ENCODE measurements at places on chromosomes 16 and 17.

- DNase-seq: no peak
Measured at GRCh38 chr17:38544839-38545209, 60.9 kb downstream of the SRCIN1 start.

- no peak for DNase-seq
Measured at GRCh38 chr16:53643474-53643873, 60.2 kb downstream of the RPGRIP1L start.

DNA sequence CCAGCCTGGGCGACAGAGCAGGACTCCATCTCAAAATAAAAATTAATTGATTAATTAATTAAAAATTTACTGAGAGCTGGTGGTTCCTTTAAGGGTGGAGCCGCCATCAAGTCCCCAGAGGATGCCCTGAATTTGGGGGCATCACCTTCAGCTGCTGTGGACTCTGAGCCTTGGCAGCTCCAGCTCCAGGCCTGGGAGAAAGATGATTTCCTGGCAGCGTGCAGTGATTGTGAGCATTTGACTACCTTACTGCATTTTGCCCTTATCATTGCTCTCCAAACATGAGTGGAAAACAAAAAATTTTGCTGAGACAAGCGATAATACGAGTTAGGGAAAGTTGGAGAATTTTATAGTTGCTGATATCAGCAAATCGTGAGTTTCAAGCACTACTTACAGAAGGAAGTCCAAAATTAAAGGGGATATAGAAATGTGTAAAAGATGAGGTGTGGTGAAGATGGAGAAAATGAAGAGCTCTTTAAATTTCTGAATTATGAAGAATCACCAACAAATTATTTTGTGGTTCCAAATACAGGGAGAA is 2.6 kb upstream of the ITGAD start:
- DNase-seq: no peak

- DNase-seq: no peak
Measured at GRCh38 chr17:50627782-50628601, 6.7 kb upstream of the ABCC3 start.

DNA sequence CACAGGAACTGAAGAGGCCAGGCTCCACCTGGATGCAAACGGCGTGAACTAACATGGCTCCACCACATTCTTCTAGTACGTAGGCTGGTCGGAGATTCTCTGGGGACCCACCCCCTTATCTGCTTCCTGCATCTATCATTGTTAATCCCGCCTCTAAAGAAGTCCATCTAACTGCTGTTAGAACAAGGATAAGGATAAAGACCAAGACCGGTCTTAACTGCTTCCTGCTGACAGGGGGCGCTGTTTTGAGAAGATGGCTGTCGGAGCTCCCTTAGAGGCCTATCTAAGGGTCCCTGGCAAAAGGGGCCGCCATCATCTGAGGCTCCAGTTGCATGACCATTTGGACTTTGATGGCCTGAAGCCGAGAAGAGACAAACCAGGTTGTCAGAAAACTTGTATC is 25.8 kb upstream of the TNFSF12 start:
- no peak for DNase-seq

GRCh38 chr17:29283496-29283895 is 10.5 kb downstream of the NUFIP2 start:
- DNase-seq: no peak

- DNase-seq: no peak
Measured at GRCh38 chr16:87792205-87792565, 26.4 kb upstream of the KLHDC4 start.

GRCh38 chr17:5580969-5581368 is 3.3 kb downstream of the NLRP1 start:
- no peak for DNase-seq

- no peak for DNase-seq
Measured at GRCh38 chr16:24041834-24042631, 206.2 kb downstream of the PRKCB start.

DNA sequence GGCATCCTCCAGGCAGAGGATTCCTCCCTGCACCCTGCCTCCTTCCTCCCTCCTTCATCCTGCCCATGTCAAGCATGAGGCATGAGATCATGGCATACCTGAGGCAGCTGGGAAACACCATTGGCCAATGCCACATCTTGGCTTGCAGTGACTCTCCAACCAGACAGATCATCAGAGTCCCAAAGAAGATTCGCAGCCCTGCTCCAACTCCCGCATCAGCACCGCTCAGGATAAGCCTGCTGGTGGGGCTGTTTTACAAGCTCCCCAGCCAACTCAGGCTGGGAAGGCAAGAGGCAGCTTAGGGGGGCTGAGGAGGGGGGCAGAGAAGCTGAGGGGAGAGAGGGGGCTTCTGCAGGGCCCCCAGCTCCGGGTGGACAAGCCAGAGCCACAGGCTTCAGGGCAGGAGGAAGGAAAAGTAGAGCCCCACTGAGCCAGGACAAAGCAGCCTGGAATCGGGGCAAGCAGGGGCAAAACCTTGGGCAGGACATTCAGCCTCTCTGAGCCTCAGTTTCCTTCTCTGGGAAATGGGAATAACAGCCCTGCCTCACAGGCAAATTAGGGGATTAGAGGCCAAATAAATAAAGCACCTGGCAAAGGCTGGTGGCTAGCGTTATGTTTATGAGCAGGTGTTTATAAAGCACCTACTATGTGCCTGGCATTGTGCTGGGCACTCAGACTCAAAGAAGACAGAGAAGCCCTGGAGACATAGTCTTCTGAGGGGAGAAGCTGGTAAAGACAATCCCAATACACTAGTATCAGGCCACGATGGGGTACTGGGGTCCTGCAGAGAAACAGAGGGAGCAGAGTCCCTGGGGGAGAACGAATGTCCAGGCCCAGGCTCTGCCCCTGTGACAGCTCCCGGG is 88.1 kb downstream of the GOSR1 start:
- no peak for DNase-seq

GRCh38 chr17:50560185-50560824 is at the start of gene CACNA1G:
Gene CACNA1G (plus strand): TSS chr17:50560715. CDS start chr17:50561460, 745 bp downstream.
- no peak for DNase-seq

DNA sequence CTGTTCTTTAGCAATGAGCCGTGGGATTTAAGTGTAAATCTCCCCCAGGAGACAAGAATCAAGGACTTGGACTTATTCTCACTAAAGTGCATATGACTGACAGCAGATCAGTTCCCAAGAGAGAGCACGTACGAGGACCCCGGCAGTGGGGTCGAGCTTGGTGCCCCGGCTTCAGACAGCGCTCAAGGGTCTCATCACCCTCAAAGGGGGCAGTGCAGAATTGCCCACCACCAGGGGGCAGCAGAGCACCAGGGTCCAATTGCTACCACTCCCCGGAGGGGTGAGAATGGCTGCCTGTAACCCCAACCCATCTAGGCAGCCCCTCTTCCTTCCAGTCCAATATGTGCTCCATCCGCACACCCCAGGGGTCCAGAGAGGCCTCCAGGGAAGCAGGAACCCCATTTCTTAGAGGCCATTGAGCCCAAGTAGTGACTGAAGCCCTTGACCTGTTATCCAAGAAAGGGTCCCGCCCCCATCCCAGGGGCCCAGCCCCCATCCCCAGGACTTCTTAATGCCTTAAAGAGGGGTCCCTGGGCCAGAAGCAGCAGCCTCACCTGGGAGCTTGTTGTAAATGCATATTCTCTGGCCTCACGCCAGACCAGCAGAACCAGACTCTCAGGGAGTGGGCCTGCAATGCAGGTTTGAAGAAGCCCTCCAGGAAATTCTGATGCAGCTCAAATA is 86.1 kb downstream of the ZDHHC7 start:
- DNase-seq: no peak

- no peak for DNase-seq
Measured at GRCh38 chr17:75642182-75642783, 9.0 kb downstream of the SMIM5 start.

- no peak for DNase-seq
Measured at GRCh38 chr16:46896314-46896968, 12.3 kb downstream of the GPT2 start.

GRCh38 chr17:45101546-45101882 is 30.8 kb downstream of the PLCD3 start:
- DNase-seq: no peak

- DNase-seq: no peak
Measured at GRCh38 chr17:21525464-21526130, 149.4 kb downstream of the KCNJ12 start.

DNA sequence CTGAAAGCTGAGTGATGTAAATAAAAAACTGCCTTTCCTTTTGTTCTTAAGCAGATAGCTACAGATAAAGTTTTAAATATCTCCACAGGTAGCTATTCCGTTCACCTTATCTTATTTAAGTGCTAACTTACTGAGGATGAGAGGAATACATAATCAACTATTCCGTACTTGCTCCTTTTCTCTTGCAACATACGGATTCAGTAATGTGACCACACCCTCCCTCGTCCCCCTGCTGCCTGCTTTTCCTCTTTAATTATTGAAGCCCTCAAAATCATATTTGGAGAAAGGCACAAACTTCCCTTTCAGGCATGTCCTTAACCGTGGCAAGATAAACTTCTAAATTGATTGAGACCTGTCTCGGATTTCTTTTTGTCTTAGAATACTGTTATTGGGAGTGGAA is 101.4 kb downstream of the MAP2K4 start:
- DNase-seq: no peak

DNA sequence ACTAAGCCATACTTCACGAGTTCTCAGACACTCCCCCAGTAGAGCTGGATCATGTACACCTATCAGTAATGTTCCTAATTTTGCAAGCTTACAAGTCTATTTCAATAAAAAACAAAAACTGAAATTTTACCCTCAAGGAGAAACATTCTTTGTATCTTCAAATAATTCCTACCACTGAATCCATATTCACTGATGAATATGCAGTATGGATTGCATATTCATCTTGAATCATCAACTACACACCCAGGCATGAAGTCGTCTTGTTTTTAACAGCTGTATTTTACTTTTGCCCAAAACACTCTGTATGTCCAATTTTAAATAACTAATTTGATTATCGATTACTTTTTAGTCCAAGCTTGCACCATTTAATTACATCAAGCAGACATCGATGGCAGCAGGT is 31.8 kb downstream of the ZDHHC7 start:
- DNase-seq: no peak

DNA sequence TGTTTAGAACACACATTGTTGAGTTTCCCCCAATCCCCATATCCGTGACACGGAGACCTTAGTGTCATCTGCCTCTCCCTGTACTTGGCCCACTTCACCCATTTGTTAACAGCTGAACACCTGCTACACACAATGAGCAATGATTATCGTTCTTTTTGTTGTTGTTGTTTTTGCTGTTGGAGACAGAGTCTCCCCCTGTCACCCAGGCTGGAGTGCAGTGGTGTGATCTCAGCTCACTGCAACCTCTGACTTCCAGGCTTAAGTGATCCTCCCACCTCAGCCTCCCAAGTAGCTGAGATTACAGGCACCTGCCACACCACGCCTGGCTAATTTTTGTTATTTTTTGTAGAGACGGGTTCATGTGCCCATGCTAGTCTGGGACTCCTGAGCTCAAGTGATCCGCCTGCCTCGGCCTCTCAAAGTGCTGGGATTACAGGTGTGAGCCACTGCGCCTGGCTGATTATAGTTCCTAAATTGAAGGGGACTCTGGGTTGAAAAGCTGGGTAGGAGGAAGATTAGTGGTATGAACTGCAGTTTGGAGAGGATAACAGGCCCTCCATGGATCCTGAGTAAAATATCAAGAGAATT is 21.6 kb downstream of the NDE1 start:
- DNase-seq: no peak

- no peak for DNase-seq
Measured at GRCh38 chr16:80527297-80527696, 13.5 kb upstream of the DYNLRB2 start.

DNA sequence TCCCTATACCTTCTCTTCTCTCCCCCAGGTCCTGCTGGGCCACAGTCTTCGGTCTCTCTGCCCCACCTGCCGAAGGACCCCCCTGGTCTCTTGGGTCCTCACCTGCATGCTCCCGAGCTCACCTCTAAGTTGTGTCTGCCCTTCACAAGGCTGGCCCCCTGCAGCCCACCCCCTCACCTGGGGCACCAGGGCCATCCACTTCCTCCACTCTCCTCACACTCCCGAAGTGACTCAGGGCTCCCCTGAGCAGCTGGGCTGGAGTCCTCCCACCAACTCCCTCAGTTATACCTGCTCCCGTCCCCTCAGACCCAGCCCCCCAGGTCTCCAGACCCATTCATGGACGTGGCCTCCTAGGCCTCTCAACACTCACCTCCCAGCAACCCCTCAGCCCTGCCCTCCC is 822.0 kb downstream of the KCNJ18 start:
- no peak for DNase-seq

- DNase-seq: no peak
Measured at GRCh38 chr17:39838057-39838456, 26.1 kb downstream of the IKZF3 start.

GRCh38 chr17:57888311-57889216 is 38.7 kb upstream of the MRPS23 start:
- DNase-seq: no peak

- no peak for DNase-seq
Measured at GRCh38 chr17:76529224-76530094, 8.1 kb downstream of the CYGB start.

DNA sequence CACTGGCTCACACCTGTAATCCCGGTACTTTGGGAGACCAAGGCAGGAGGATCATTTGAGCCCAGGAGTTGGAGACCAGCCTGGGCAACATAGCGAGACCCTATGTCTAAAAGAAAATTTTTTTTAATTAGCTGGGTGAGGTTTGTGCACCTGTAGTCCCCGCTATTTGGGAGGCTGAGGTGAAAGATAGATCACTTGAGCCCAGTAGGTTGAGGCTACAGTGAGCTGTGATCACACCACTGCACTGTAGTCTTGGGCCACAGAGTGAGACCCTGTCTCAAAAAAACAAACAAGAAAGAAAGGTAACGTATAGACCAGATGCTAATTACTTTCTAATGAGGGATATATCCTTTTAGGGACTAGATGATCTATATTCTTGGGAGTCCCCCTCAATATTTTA is 8.1 kb downstream of the NOL11 start:
- no peak for DNase-seq

DNA sequence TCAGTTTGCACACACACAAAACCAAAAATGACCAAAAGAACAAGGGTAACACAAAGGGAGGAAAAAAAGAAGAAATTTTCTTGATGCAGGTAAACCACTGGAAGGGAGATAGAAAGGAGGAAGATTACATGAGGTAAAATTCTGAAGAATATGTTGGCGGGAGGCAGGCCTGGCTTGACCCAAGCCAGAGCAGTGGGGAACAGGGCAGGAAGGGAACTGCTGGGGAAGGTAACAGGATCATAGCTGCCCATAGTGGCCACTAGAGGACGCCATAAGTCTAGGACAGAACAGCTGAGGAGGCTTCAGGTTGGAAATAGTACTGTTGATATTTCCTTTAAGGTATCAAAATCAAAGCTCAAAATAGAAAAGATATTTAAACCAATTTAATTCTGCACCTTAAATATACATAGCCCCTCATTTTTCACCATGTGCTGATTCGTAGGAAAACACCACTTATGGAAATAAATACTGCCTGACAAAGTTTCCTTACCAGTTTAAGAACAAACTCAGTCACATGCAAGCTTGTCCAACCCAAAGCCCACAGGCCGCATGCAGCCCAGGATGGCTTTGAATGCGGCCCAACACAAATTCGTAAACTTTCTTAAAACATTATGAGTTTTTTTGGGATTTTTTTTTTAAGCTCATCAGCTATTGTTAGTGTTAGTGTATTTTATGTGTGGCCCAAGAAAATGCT is 15.5 kb downstream of the VPS35 start:
- DNase-seq: no peak

Data from NCI-H187 treated with DMSO at 0.1 percent for 48 hours (cell line).